NCI-H510A treated with DMSO at 0.1 percent for 48 hours (cell line): ENCODE measurements at places on chromosomes 1 and 21.

GRCh38 chr1:65435987-65436386, 15.5 kb downstream of the LEPR start:
- DNase-seq = no peak

- peak; percentile 82 for DNase-seq
Measured at GRCh38 chr1:48061162-48062136, 64.3 kb upstream of the TRABD2B start.

DNA sequence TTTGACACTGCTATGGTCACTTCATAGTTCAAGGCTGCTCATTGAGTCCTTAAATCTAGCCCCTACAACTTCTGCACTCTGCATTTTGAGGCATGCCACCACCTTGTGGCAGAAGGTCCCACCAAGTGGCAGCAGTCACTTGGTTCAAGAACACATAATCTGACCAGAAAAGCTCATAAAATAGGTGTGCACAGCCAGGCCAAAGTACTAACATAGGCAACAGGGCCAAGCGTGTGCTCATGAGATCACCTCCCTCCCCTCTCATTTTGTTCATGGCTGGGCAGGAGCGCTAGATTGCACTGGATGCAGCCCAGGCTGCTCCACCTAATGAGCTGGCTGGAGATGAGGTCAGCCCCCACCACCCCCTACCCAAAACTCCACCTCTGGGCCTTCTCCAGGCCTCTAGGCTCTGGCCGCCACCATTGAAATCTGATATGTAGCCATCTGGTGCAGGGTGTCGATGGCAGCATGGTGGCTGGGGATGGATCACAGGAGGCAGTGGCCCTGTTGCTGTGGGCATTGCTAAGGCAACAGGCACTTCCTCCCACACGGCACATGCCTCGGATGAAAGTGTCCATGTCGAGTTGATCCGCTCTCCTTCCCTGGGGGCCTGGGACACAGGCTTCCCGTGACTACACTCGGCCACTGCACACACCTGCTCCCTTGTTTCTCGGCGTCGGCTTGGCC, 193.2 kb downstream of the TRABD2B start:
- DNase-seq = peak; percentile 58

DNA sequence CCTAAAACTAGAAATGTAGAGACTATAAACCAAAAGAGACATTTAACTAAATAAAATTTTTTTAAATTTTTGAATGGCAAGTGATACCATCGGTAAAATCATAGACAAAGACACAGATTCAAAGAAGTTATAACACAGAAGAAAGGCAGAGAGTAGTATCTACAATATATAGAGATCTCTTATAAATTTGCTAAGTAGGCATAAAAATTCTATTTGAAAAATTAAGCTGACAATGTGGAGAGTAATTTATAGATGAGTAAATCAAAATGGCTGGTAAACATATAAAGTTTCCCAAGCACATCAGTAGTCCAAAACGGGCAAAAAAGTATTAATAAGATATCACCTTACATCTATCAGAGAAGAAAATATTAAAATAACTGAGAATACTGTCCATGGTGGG, 1061.0 kb downstream of the ADGRL2 start:
- no peak for DNase-seq

GRCh38 chr1:114458237-114458777, 52.7 kb downstream of the TRIM33 start:
- DNase-seq = no peak

DNA sequence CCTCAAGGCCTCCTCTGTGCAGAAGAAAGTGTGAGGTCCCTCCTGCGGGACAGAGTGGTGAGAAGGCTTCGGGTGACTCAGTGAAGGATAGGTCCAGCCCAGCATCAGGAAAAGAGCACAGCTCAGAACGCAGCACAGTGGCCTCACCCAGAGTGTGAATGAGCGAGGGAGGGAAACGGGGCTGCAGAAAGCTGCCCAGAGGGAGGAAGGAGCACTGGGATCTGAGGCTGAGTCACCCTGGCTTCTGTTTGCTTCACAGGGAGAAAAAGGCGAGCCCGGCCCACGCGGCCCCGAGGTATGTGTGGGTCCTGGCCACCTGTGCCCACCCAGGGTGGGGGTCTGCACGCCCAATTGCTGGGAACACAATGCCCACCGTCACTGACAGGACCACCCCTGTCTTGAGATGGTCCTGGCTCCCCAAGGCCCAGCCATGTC, 24.3 kb downstream of the COL6A2 start:
- no peak for DNase-seq

GRCh38 chr1:6391951-6392808, 1.4 kb downstream of the ACOT7 start:
- peak; percentile 61 for DNase-seq

DNA sequence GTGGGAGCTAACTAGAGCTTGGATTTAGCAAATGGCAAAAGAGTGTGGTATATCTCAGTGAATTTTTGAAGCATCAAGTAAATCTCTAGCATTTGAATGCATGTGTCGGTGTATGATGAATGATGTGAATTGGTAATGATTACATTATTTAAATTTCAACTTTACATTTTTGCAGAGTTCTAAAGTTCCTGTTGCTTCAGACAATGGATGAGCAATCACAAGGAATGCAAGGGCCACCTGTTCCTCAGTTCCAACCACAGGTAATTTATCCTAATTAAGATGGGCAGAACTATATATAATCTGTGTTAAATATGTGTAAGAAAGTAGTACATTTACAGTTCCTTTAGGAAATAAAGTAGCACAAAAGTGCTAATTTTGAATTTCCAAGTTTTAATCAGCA, 75.6 kb downstream of the NEK7 start:
- no peak for DNase-seq

- no peak for DNase-seq
Measured at GRCh38 chr1:80535466-80535865, 1265.3 kb upstream of the ADGRL2 start.

DNA sequence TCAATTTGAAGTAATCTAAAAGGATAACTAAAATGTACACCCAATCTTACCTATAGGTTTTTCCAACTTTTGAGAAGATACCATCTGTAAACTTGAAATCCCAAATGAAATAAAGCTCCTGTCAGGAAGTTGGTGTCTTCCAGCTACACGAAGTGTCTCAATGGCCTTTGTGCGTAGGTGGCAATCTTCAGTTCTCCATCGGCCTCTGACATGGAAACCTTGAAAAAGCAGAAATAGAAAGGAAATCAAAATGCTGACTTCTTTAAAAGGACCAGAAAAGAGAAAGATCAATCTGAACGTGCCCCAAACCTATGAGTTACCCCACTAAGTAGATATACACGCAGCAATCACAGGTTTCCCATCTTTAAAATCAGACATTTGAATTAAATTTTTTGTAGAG, 10.0 kb downstream of the MKNK1 start:
- DNase-seq = no peak

DNA sequence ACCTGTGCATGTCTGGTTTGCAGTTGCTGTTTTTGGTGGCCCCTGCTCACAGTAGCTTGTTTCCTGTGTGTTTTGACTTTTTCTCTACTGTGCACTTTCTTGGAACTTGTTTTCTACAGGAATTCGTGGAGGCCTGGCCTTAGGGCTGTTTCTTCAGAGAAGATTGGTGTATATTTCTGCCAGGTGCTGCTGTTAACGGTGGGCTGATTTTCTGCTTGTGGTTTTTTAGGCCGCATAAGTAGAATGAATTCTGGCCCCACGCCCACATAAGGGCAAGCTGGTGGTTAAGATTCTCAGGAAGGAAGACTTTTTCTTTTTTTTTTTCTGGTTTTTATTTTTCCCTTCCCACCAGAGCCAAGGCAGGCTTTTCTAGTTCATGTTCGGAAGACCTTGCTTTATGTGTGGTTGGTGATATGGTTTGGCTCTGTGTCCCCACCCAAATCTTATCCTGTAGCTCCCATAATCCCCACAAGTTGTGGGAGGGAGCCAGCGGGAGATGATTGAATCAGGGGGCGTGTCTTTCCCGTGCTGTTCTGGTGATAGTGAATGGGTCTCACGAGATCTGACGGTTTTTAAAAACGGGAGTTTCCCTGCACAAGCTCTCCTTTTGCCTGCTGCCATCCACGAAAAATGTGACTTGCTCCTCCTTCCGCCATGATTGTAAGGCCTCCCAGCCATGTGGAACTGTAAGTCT, 71.5 kb upstream of the DISP3 start:
- DNase-seq = no peak

DNA sequence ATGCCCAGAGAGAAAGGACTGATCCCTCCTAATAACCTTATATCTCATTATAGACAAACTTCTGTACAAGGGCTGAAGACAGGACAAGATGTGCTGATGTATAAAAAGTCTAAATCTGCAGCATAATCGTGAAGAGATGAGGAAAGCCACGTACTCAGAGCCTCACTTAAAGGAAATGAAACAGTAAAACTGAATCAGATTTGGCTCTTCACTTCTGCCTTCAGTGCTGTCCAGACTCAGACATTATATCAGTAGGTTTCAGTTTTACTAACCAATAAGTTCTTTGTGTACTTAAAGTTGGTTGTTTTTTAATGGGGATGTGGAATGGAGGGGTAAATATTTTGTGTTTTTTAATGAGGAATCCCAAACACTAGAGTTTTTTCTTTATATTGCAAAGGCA, 45.3 kb upstream of the RGS1 start:
- no peak for DNase-seq

DNA sequence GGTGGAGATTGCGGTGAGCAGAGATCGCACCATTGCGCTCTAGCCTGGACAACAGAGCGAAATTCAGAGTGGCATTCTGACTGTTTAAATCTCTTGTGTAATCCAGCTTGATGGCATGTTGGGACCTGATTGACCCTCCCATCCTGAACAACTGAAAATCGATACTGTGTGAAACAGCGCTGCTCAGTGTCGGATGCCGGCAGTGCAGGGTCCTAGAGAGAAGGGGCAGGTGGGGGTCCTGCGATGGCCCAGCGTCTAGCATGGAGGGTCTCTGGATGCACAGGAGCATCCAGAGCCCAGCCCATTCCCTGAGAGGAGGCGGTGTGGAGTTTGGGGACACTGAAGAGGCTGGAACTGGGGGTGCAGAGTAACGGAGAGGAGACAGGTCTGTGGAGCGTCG, 15.8 kb downstream of the AGT start:
- DNase-seq = no peak

GRCh38 chr1:47656719-47657685, 219.2 kb downstream of the FOXD2 start:
- DNase-seq = no peak

GRCh38 chr1:232998646-232999045, 48.2 kb downstream of the NTPCR start:
- DNase-seq = no peak

DNA sequence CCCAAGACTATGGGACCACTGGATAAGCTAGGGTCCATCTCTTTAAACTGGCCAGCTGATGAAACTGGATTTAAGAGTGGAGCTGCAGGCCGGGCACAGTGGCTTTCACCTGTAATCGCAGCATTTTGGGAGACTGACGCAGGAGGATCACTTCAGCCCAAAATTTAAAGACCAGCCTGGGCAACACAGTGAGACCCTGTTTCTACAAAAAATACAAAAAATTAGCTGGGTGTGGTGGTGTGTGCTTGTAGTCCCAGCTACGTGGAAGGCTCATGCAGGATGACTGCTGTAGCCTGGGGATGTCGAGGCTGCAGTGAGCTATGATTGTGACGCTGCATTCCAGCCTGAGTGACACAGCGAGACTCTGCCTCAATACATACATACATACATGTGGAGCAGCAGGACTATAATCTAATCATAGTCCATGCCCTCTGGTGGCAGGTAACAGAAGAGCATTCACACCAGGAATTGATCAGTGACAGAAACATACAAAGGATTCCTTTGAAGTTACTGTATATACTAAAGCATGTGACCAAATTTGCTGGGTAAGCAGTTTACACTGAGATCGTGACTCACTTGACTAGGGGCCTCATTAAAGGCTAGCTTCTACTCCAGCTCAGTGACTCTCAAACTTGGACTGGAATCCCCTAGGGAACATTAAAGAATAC, 101.5 kb upstream of the SLFNL1 start:
- DNase-seq = peak; percentile 91

GRCh38 chr1:44327679-44328491, 27.2 kb downstream of the ERI3 start:
- DNase-seq = peak; percentile 99

- no peak for DNase-seq
Measured at GRCh38 chr21:40164905-40165772, 297.9 kb downstream of the PCP4 start.

DNA sequence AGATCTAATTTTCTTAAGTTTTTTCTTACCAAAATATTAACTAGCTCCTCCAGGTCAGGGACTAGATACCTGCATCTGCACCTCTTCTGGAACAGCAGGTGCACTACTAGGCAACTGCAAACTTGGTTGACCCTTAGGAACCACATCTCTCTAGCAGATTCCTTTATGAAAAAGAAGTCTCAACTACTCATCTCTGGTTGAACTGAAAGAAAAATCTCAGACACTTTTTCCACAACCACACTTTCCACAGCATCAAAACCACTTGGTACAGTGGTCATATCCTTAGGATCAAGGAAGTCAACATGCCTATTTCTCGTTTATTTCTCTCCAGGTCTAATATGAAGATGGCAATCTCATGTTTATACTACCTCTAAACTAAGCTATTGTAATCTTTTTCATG, 52.3 kb downstream of the VAV3 start:
- no peak for DNase-seq

DNA sequence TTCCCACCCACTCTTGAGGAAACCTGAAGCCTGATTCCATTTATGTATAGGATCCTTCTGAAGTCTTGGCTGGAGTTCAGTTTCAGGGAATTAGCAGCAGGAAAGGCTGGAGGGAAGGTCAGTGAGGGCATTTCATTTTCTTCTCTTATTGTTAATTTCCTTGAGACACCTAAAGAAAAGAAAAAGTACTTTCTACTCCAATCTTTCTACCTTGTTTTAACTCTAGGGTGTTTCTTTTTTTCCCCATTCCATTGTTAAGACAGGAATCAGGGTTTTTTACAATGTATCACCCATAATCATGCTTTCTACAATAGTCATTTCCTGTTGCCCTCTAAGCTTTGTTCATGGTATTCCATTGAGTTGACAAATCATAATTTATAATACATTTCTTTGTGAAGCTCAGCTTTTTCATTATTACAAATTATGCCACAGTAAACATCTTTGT, 27.4 kb downstream of the SNRPE start:
- no peak for DNase-seq

DNA sequence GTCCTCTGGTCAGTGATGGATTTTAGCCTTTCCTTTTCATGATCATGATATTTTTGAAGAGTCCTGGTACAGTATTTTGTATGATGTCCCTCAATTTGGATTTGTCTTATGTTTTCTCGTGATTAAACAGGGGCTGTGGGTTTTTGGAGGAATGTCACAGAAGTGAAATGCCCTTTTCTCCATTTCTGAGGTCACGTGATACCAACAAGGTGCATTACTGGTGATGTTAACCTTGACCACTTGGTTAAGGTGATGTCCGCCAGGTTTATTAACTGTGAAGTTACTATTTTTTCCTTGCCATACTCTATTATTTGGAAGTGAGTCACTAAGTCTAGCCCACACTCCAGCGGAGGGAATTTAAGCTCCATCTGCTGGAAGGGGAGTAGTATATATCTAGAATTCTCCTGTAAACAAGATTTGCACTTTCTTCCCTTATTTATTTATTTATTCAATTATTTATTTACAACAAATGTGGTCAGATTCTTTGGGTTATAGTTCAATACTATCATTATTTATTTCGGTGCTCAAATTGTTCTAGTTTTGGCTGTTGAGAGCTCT, 123.4 kb downstream of the HIVEP3 start:
- DNase-seq = no peak

GRCh38 chr1:30652152-30652841, 71.1 kb downstream of the MATN1 start:
- DNase-seq = no peak

GRCh38 chr1:242770366-242770765, 245.9 kb upstream of the PLD5 start:
- no peak for DNase-seq
